ENCODE measurements at places on chromosomes 1 and 21. TPM values are rescaled to one million over a fixed set of nuclear protein-coding genes. Genes with fewer than 3 reads are reported as not detected.

Gene DLGAP3
- total RNA-seq: 0.78 TPM

Gene PKNOX1
- 9.8 TPM for total RNA-seq

Gene LRRC8B
- total RNA-seq: 48.0 TPM

Gene STUM
- 7.5 TPM for total RNA-seq

Gene A3GALT2
- 0.42 TPM for total RNA-seq

Gene SPATA1
- total RNA-seq: not detected

Gene C21orf91
- 10.3 TPM for total RNA-seq

Gene KLHL20
- 20.1 TPM for total RNA-seq

Gene ABCG1
- 32.8 TPM for total RNA-seq

Gene SIM2
- not detected for total RNA-seq

Gene CELA3A
- 7.3 TPM for total RNA-seq

Gene CHRM3
- total RNA-seq: 1.5 TPM

Gene PRR9
- total RNA-seq: not detected

Measured in tibial nerve (tissue), 4 donors.